ENCODE measurements at places on chromosomes 12 and 14.

DNA sequence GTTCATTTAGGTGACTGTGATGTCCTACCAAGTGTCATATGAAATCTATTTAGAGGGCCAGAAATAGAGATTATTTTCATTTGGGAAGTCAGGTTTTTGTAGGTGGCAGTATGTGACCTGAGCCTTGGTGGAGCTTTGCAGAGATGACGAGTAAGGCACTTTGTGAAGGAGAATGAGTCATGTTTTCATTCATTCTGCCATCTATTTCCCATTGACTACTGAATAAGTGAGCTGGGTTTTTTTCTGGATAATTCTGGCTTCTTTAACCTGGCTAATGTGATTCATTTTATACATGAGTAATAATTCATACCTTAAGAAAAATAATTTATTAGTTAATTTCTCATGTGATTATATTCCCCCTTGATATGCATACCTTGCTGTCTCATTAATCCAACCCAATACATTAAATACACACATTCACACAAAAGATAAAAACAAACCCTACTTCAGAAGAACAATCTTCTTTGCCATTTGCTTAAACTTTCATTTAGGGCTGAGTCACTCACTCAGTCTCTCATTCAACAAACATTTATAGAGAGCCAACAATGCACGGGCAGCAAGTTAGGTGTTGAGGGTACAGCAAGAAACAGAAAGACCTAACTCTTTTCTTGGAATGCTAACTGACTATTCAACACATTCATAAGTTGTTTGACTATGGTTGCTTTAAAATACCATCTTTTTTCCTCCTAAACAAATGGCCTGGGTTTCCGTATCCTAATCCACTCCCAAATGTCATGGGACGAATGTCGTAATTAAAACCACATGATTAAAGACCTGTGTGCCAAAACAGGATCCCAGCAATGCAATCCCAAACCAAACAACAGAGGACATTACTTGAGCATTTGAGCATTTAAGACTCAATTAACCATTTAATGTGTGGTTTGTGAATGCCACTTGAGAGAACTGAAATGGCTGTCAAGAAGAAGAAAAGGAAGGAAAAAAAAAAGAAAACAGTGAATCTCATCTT, 78.0 kb downstream of the KITLG start:
- no peak for DNase-seq

DNA sequence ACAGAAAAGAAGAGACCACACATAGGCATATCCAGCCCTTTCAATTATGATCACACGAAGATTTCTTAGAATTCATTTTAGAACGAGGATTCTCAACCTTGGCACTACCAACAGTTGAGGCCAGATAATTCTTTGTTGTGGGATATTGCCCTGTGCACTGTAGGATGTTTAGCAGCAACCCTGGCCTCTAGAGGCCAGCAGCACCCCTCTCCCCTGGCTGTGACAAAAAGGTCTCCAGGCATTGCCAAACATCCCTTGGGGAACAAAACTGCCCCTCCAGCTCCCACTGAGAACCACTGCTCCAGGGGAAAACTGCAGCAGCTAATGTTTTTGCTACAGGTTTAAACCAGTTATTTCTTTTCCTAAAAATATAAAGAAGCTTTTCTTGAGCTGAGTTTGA, 7.1 kb downstream of the NT5DC3 start:
- DNase-seq, result no peak

- DNase-seq, result no peak
Observed at GRCh38 chr14:61959348-61959747, 197.1 kb downstream of the SNAPC1 start.

DNA sequence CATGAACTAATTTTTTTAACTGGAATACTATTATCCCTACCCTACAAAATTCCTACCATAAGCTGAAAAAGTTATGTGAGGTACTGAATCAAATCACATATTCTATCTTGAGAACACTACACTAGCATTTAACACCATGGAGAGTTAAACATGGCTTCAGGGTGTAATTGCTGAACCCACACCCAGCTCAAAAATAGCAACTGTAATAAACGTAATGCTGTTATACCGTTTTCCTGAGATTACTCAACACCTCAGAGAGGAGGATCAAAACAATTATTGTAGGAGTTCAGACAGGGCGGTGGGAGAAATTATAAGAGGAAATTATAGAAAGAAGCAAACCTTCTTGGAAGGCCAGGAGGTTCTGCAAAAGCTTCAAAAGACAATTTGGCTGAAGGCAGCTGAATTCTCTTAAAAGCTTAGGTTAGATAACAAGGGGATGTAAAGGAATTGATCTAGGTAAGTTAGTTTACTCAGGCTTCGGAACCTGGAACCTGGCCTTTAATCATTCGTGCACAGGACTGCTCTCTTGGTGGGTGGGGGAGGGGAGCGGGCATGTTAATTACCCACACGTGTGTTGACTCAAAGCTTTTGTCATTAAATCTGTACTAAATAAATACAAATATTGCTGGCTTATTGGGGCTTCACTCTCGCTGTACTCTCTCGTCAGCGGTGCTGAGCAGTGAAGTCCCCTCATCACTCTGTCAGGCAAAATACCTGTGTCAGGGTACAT, 12.1 kb upstream of the IPO8 start:
- DNase-seq, result no peak

GRCh38 chr12:116472193-116472592, 87.0 kb upstream of the MAP1LC3B2 start:
- DNase-seq, result no peak

- DNase-seq, result no peak
Observed at GRCh38 chr14:101098641-101099040, 195.1 kb upstream of the RTL1 start.

- no peak for DNase-seq
Observed at GRCh38 chr14:22381408-22381760, 207.6 kb downstream of the DAD1 start.

DNA sequence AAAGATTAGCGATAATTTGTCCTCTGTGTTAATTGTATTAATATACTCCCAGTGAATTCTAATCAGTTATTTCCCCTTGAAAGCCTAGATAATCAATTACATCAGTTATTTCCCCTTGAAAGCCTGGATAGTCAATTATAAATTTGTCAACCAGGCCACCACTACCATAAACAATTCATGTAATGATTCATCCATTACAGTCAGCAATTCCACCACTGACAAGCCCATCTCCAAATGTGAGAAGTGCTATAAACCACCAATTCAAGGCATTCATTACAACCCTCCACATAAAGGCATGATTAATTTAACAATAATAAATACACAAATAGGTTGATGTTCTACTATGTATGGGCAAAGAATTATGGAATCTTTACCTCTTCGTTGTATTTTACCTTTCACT, 40.9 kb downstream of the INTS13 start:
- no peak for DNase-seq

DNA sequence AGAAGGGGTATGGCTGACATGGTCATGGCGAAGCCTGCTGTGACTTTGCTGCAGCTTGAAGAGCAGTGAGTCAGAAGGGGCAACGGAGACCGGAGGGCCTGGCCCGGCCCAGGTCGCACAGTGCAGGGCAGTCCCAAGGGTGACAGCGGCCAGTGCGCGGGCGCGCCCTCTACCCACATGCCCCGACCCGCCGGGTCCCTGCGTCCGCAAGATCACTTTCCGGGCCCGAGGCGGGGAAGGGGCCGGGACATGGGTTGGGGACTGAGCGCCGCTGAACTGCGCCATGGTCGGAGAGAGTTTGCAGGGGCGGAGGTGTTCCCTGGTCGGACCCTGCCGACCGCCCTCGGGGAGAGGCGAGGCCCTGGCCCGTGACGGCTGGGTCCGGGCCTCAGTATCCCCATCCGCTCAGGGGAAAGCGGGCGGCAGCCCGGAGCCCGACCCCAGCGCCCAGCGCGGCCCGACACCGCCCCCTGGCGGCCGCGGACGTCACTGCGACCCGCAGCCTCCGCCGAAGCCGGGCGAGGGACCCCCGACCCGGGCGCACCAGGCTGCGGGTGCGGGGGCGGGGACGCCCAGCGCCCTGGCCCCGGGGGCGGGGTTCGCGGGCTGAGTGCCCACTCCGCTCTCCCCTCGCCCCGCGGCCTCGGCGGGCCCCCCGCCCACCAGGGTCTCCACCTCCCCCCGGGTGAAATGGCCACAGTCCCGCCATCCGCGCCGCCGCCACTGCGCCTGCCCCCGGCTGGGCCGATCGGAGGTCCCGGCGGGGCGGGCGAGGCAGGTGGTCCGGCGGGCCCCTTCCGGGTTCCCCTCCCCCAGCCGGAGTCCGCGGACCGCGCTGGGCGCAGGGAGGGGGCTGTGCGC, 7.2 kb upstream of the ANKRD9 start:
- peak; percentile 52 for DNase-seq
